ENCODE measurements at places on chromosomes 1 and 21.
A peak's percentile ranks its signal among the peaks of the same experiment; 100 is the strongest.

DNA sequence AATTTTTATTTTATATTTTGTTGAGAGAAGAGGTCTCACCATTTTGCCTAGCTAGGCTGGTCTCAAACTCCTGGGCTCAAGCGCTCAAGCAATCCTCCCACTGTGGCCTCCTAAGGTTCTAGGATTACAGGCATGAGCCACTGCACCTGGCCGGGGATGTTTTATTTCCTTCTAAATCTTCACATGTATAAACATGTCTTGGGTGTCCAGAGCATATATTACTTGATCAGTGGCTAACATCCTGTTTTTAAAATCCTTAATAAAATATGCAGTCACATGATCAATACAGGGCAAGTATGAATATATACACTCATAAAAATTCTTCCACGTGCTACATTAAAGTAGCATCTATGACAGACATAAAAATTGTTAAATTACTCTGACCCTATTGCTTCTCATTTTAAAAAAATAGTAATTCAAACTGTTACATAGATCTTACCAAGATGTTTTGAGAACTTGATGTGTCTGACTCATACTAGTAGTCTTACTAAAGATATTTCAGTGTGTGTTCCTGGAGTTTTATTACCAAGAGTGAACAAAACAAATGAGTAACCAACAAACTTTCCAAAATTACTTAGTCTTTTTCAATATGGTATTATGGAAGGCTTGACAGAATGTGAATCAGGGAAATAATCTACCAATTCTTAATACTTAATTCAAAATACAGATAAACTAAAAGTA, 222.5 kb downstream of the SLC45A1 start:
- DNase-seq = no peak

GRCh38 chr1:8359617-8360481, 41.9 kb downstream of the SLC45A1 start:
- DNase-seq = no peak

DNA sequence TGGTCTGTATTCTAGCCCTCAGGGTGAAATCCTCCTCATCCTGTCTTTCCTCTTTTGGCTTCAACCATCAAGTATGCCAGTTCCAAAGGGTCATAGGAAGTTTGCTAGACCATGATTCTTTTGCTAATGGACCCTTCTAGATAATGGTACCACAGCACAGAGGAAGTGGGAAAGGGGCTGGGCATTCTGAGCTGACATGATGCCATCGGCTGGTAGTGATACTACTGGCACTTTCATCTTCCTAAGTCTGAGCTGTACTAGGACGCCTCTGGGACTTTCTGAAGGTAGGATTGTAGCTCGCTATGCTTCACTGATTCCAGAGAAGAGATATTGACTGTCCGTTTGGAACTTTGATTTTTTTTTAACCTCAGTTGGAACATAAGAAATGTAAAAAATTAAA, 11.4 kb downstream of the FASLG start:
- DNase-seq = peak; percentile 39

- no peak for DNase-seq
Measured at GRCh38 chr21:23402929-23403520, 2204.3 kb downstream of the MRPL39 start.

GRCh38 chr1:157367870-157368269, 184.4 kb downstream of the FCRL5 start:
- no peak for DNase-seq

DNA sequence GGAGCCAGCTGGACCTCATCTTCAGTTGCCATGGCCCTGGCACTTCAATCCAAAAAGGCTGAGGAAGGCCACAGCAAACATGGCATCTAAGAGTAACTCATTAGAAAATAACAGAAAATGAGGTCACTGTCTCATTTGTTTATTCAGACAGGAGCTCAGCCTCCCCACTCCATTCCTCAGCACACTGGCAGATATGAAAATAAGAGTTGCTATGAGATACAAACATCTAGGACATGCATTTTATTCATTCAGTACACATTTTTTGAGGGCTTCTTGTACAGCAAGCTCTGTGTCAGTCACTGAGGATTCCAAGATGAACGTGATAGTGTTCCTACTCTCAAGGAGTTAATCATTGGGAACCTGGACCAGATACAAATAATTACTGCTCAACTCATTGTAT, 32.7 kb upstream of the TMEM125 start:
- DNase-seq = no peak

DNA sequence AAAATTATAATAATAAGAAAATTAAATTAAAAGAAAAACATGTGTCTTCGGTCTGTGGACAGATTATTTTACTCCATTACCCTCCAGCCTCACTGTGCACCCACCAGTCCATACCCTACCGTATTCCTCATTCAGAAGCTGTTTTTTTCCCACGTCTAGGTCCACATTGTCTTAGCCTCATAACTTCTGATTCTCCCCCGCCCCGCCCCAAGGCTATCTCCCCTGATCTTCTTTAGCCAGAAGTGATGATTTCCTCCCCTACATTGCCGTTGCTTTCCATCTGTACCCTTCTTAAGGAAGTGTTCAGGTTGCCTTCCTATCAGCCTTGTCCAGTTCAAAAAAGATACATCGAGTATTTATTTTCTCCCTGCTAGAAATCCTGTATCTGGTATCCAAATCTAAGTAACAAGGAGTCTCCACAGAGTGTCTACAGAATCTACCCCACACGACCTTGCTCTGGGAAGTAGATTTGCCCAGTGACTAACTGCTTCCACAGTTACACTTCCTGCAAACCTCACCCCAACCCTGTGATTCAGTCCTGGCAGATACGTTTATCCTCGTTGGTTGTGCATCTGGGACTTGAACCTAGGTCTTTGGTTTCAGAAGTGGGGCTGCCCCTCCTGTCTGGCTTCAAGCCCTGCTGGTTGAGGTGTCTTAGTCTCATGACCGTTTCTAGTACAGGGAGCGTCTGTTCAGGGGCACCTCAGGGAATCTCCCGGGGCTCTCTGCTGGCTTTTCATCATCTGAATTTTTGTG, 470.2 kb downstream of the CAMTA1 start:
- no peak for DNase-seq

GRCh38 chr1:207045453-207045852, 5.6 kb downstream of the YOD1 start:
- no peak for DNase-seq

DNA sequence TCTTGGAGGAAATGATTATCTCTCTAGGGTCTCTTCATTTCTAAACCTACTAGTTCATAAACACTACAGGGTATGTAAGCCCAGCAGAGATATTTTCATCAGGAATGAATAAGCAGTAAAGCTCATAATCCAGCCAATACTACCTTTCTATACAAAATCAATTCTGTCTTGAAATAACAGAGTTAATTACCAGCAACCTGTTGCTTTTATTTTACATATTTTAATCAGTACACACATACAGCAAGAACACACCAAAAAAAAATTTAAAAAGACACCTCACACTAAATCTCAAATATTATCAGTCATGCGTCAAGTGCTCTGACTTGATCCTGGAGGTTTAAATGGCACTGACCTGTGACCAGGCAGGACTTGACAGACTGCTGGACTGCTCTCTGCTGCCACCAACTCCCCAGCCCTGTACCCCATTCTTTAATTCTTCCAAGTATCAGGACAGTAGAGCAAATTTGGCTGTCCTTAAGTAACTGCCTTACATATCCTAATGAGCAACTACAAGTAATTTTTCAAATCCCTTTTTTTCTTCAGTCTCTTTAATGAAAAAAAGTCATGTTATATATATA, 98.5 kb downstream of the CDC42BPA start:
- DNase-seq = no peak

GRCh38 chr1:24142546-24143534, at the start of gene IL22RA1:
TSS of gene IL22RA1 (minus strand) at chr1:24143140. CDS start at chr1:24143082, 58 bp downstream.
- DNase-seq = no peak

DNA sequence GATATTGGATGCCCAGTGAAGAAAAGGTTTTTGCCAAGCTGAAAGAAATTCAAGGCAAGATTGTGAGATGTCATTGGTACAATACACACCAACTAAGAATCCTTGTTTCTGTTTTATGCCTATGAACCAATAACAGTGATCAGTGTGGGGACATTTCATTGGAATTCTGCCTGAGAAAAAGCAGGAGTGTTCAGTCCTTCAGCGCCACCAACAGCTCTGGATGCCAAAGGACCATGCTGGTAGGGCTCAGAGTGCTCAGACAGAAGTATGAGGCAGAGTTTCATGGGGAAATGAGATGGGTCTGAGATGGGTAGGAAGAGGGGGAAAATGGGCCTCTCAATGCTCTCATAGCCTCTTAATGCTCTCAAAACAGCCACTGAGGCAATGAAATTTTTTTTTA, 56.5 kb downstream of the GABPA start:
- DNase-seq = no peak

DNA sequence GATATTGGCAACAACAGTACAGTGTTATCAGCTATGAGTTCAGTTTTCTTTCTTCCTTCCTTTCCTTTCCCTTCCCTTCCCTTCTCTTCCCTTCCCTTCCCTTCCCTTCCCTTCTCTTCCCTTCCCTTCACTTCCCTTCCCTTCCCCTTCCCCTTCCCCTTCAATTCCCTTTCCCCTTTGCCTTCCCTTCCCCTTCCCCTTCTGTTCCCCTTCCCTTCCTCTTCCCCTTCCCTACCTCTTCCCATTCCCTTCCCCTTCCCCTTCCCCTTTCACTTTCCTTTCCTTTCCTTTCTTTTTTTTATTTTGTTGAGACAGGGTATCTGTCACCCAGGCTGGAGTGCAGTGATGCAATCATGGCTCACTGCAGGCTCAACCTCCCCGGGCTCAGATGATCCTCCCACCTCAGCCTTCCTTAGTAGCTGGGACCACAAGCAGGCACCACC, 72.3 kb upstream of the CAPZB start:
- no peak for DNase-seq

GRCh38 chr1:73401666-73402065, 796.3 kb downstream of the LRRIQ3 start:
- DNase-seq = no peak

DNA sequence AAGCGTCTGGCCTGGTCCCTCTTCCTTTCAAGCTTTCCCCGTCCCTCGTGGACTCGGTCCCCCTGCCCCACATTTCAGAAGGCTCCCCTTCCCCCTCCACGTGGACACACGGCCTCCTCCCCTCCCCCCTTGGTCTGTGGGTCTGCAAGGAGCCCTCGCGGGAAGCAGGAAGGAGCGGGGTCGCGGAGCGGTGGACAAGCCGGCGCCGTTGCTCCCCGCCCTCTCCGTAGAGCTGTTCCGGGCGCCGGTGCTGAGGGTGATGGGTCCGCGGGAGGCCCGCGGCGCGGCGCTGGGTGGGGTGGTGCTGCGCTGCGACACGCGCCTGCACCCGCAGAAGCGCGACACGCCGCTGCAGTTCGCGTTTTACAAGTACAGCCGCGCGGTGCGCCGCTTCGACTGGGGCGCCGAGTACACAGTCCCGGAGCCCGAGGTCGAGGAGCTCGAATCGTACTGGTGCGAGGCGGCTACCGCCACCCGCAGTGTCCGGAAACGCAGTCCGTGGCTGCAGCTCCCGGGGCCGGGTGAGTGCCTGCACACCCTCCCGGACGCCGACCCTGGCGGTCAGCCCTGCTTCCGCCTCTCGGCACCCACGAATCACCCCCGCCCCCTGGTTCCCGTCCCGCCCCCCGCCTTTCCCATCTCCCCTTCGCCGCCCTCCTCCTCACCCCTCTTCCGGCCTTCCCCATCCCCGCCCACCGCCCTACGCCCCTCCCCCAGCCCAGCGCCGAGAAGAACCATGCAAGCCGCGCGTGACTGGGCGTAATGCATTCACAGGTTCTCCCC, 5.3 kb downstream of the FCRLB start:
- peak; percentile 44 for DNase-seq

- peak; percentile 63 for DNase-seq
Measured at GRCh38 chr1:167447521-167448136, 70.7 kb downstream of the CD247 start.

DNA sequence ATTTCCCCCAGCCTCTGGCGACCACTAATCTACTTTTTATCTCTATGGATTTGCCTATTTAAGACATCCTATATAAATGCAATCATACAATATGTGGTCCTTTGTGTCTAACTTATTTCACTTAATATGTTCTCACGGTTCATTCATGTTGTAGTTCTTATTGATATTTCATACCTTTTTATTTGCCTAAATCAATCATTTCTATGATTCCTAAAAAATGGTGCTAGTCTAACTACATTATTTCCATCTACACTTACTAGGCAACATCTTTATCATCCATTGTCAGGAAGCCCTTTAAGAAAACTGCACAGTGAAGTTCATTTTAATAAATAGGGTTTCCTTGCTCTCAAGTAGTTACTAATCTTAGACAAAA, 380 bp upstream of the FBXO28 start:
- no peak for DNase-seq

GRCh38 chr1:22738069-22738435, 27.4 kb downstream of the EPHB2 start:
- DNase-seq = no peak

DNA sequence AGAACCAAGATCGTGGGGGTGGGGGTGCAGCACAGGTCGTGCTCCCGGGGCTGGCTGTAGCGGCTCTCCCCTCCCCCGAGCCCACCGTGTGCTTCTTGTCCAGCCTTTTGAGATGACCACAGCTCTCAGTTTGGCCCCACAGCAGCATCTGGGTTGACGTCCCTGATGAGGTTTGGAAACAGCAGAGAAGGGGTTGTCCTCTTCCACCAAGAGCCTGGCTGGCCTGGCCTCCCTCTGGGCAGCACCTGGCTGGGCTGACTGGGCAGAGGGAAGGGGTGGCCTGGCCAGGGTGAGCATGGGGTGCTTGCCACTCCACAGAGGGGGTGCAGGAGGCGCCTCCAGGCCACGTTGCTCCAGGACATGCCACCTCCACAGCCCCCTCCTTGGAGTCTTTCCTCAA, 61.5 kb downstream of the SKI start:
- DNase-seq = no peak

GRCh38 chr1:84853741-84854721, 39.0 kb downstream of the LPAR3 start:
- no peak for DNase-seq

- no peak for DNase-seq
Measured at GRCh38 chr1:1066403-1067283, 7.5 kb downstream of the RNF223 start.

DNA sequence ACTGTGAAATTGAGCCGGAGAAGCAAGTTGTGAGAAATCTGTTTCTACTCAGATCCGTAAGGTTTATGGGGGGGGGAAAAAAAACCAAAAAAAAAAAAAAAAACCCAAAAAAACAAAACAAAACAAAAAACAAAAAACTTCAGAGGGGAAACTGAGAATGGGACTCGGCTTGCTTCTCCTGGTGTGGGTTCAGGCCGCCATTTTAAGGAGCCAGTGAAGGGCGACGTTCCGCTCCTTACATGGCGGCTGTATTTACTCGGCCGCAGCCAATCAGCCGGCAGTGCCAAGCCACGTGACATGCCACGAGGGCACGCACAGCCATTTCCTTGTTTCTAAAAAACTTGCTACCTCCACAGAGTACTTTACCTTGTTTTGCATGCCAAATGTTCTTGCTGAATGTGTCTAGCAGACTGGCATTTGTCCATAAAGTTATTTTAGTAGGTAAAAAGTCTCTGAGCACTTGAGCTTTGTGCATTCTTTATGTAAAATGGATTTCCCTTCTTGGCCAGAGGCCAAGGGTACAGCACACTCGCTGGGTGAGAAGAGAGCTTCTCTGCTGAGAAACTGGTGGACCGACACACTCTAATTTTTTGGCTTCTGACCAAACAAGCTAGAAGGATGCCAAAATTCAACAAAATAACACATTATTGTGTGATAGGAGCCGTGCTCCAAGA, 101.8 kb downstream of the NFIA start:
- no peak for DNase-seq
